ENCODE measurements at places on chromosomes 2 and 18.

GRCh38 chr2:230908595-230909191 lies 16.3 kb downstream of the GPR55 start:
- DNase-seq, result peak; percentile 80

- DNase-seq, result no peak
Observed at GRCh38 chr2:178630581-178630980, 150.3 kb downstream of the PLEKHA3 start.

GRCh38 chr18:54161267-54161666 lies 63.2 kb downstream of the MBD2 start:
- no peak for DNase-seq

DNA sequence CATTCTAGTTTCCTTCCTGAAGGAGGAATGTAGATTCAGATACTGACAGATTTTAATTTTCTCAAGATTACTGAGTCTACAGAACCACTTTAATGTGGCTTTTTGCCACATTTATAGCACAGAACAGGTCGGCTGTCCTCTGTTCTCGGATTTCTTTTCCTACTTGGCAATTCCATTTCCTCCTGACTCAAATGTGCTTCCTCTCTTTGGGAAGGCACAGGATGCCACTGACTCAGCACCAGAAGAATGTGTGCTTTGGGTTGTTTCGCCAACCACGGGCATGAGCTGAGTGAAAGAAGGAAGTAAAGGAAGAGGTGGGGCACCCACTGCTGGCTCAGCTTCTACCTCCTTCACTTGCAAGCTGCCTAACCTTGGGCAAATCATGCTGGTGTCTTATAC lies 970.6 kb upstream of the ACVR2A start:
- no peak for DNase-seq

- DNase-seq, result no peak
Observed at GRCh38 chr2:176135035-176135440, 5.5 kb downstream of the HOXD8 start.

- peak; percentile 4 for DNase-seq
Observed at GRCh38 chr18:5894611-5895298, 567 bp downstream of the TMEM200C start.

DNA sequence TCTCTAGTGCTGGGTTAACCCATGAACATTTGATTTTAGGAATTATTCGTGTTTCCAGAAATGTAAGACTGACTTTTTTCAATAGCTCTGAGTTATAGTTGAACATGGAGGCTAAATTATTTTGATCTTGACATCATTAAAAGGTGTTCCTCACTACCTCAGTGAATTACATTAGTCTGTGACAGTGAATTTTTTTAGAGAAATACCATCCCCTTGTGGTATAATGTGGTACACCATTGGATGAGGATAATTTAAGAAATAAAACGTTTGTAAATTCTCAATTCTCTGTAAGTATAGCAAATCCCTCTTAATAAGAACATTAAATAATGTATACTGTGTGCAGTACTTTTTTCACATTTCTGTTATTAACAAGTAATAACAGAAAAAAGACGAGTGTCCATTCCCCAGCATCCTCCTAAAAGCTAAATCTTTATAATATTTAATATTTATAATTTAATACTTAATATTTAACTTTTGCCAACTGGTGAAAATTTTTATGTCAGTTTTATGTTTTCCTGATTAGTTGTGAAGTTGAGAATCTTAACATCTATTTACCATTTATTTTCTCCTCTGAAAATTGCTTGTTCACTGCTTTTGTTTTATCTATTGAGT lies 70.3 kb upstream of the CWC22 start:
- DNase-seq, result no peak

- peak; percentile 76 for DNase-seq
Observed at GRCh38 chr2:230602562-230603230, 109.9 kb upstream of the CAB39 start.

DNA sequence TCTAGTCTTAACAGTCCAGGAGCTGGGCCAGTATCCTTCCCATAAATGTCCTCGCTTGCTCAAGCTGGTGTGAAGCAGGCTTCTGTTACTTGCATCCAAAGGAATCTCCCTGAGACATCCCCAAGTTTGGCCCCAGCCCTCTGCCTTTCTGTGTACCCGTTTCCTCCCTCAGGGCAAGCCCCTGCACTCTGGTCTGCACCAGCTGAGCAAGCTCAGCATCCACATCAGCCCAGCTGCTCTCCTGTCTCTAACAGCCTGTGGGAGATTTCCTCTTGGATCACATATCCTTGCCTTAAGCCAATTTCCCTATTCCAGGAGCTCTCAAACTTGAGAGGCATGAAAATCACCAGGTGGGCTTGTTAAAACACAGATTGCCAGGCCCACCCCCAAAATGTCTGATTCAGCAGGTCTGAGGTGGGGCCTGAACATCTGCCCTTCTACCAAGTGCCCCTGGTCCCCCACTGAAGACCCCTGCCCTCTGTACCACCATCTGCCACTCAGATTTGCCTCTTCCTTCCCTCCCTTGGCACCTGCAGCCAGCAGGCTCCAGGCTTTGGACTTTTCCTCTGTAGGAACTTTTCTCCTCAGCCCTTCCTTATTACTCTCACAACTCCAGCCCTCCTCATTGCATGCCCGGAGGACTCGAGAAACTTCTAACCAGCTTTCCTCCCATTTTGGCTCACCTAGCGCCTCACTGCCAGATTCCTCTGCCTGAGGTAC lies 32.1 kb downstream of the REEP1 start:
- DNase-seq, result no peak

- DNase-seq, result no peak
Observed at GRCh38 chr2:132969371-132969985, 299.5 kb upstream of the LYPD1 start.

GRCh38 chr2:42187886-42188285 lies 18.7 kb downstream of the EML4 start:
- DNase-seq, result no peak

DNA sequence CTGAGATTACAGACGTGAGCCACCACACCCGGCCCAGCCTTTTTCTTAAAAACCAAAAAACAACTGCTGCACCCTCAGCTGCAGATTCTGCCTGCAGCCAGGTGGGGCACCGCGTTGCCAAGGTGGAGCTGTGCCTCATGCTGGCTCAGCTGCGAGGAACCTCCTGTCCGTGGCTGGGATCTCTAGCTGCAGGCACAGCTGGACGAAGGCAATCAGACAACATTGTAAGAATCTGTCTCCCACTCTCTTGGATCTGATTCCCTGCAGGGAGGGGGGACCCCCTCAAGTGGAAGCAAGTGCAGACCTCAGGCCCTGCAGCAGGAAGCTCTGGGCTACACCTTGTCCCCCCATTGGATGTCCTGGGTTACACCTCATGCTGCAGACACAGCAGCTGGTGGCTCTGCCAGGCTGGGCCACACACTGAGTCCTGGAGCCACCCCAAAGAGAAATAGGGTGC lies 24.1 kb downstream of the CIDEA start:
- no peak for DNase-seq

- no peak for DNase-seq
Observed at GRCh38 chr2:144431392-144431783, 88.5 kb downstream of the ZEB2 start.

DNA sequence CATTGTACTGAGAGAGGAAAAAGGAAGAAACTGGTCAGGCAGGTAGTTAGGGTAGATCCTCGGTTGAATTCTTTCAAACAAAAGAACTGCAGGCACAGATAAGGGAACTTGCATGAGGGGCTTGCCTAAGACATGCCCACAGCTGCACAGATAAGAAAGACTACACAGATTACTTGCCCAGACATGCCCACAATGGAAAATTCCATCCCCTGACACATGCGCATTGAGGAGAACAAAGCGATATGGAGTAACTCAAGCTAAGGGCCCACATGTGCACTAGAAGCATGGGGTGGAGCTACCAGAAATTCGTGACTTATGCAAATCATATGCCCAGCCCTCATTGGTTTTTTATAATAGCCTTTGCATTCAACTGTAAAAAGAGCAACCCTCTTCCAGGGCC lies 181.3 kb upstream of the ZNF521 start:
- no peak for DNase-seq

GRCh38 chr18:44537526-44537925 lies 143.2 kb upstream of the SETBP1 start:
- no peak for DNase-seq

GRCh38 chr2:118498943-118499342 lies 348.5 kb downstream of the EN1 start:
- DNase-seq, result no peak

DNA sequence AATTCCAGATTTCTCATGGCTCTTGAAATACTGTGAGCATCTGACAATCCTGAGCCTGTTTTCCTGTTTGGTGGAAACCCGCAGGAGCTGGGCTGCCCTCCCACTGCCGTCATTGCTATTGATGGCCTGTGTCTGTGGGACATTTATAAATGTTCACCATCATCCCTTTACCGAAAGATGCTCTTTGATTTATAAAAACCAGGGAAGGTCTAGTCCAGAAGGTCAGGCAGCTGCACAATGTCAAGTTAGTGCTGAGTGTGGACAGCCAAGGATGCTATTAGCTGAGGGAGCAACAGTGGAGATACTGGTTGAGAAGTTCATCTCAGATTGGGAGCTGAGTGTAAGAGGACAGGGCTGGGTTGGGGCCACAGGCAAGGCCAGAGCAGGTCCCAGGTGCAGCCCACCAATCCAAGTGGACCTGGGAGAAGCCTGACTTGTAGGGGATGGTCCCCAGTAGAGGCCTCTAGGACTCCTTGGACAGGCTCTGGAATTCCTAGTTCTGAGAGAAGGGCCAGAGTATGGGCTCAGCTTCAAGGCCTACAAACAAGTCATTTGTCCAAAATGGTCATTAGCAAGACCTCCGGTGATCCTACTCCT lies 55.1 kb downstream of the COPS8 start:
- no peak for DNase-seq

- DNase-seq, result no peak
Observed at GRCh38 chr2:111627256-111627655, 256.7 kb downstream of the ANAPC1 start.

- DNase-seq, result no peak
Observed at GRCh38 chr2:73063909-73064875, 7.3 kb downstream of the SFXN5 start.

GRCh38 chr2:8234757-8235374 lies 447.0 kb upstream of the ID2 start:
- DNase-seq, result no peak

DNA sequence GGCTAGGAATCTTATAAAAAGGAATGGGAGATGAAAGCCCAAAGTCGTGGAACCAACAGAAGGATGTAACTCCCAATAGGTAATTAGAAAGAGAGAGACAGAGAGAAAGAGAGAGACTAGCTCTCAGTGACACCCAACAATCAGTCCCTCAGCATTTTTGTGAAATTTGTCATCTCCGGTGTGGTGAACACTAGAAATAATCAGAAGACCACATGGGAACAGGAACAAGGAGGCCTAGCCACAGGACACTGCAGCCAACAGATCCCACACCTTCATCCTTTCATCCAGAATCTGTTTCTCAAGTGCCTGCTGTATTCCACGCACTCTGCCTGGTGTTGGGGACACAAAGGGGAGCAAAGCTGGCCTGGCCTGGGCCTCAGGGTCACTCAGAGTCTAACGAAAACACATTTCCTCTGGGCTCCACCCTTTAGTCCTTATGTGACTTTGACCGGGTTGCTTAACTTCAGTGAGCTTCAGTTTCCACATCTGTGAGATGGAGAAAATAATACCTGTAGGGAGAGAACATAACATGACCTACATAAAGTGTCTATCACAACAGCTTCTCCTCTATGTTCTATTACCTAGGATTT lies 53.1 kb downstream of the EHD3 start:
- no peak for DNase-seq

All from activated naive CD4-positive, alpha-beta T cell treated with anti-CD3 and anti-CD28 coated beads for 36 hours (primary cell).